ENCODE measurements at places on chromosomes 4 and X.

GRCh38 chrX:71365356-71365874, 742 bp upstream of the TAF1 start:
- DNase-seq = no peak

DNA sequence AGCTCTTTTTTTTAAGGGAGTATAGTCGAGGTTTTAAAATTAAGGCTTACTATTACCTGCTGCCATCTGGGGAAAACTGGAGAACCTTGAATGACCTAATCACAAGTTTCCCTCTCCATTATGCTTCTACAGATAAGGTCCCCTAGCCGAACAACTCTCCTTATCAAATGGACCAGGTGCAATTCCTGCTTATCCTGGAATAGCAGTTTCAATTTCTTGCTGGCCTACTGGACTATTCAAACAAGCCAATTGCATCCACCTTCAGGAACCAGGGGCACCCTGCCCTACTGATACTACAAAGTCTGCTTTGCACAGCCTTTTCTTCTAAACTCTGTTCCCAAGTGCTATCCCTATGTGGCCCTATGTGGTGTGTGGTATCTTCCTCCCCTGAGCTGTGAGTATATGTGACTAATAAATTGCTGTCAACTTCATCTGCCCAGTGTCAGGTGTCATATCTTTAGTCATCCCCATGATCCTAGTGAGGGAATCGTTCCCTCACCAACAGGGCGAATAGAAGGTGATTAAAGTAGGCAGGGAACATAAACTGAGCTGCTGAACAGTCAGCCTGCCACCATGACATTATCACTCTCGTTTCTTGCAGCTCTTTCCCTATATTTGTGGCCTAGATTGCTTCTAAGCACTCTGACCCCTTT, 128.5 kb downstream of the ATG4A start:
- DNase-seq = no peak

DNA sequence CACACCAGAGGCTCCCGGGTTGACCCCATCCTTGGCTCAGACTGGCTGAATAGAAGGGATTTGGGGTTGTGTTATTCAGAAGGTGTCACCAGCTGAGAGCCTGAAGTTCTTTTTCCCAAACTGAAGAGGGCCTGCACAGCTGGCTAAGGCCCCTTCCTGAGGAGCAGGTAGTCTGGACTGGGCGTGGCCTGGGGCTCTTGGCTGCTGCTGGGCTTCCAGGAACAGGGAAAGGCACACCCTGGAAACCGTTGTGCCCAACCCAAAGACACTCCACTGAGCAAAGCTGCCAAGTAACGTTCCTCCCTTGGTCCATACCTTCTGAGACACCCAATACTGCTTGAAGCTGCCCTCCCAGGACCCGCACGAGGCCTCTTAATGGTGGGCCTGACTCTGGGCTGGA, 8.3 kb upstream of the CXCR3 start:
- no peak for DNase-seq

DNA sequence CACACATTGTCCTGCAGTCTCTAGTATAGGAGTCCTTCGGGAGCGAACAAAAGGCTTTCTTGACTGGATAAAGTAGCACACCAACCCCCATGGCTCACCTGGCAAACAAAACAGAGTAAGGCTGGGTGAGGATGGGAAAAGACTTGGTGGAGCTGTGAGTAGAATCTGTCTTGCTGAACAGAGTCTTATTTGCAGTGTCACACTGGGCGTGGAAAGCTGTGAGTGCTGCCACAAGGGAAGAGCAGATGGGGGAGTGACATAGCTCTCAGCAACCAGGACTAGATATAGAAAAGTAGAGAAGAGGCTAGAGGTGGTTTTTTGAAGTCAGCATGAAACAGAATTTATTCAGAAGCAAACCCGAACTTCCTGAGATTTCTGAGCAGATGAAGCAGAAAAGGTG, 137.2 kb upstream of the ESX1 start:
- DNase-seq = no peak

GRCh38 chrX:103831342-103831802, 685 bp downstream of the RAB9B start:
- no peak for DNase-seq

- no peak for DNase-seq
Measured at GRCh38 chr4:31360786-31361185, 640.6 kb downstream of the PCDH7 start.

DNA sequence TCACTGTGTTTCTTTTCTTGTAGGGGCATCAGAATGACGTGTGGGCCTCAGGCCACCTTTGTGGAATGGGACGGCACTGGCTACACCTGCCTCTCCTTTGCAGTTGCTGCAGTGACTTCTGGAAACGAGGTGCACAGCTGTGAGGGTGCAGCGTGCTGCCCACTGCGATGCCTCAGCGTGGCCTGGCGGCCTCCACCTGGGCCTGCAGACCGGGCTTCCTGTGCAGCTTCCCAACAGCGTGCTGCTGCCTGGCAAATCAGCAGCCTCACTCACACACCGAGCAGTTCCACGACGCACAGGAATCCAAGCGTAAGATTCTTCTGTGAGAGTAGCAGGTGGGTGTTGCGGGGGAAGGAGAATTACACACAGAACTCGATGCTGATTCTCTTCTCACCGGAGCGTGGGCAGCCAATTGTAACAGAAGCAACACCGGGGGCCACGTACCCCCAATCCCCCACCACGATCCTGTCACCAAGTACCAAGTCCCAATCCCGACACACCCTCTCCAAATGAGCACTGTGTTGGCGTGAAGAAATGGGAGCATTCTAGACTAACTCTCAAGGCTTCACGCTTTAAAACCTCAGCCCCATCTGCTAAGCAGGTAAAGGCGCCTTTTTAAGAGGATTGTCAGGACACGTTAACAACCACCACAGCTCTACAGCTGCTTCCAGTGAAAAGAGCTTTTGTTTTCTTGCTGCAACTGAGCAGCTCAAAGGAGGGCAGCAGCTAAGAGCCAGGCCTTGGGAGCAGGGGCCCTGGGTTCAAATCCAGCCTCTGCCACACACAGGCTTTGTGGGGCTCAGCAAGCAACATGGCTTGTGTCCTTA, 16.9 kb downstream of the WDR1 start:
- DNase-seq = no peak

GRCh38 chr4:135338181-135338580, 1136.6 kb upstream of the PABPC4L start:
- DNase-seq = no peak

DNA sequence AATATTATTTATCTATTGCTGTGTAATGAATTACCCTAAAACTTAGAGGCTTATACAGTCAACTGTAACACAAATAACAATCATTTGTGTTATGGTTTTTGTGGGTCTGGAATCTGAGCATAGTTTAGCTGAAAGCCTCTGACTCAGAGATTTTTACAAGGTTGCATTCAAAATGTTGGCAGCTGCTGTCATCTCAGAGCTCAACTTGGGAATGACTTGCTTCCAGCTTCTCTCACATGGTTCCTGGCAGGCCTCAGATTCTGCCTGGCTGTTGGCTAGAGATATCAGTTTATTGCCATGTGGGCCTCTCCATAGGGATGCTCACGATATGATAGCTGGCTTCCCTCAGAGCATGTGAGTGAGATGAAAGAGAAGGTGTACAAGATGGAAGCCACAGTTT, 70.2 kb upstream of the BRWD3 start:
- no peak for DNase-seq

- DNase-seq = no peak
Measured at GRCh38 chrX:153568451-153569011, 30.4 kb downstream of the CCNQ start.

DNA sequence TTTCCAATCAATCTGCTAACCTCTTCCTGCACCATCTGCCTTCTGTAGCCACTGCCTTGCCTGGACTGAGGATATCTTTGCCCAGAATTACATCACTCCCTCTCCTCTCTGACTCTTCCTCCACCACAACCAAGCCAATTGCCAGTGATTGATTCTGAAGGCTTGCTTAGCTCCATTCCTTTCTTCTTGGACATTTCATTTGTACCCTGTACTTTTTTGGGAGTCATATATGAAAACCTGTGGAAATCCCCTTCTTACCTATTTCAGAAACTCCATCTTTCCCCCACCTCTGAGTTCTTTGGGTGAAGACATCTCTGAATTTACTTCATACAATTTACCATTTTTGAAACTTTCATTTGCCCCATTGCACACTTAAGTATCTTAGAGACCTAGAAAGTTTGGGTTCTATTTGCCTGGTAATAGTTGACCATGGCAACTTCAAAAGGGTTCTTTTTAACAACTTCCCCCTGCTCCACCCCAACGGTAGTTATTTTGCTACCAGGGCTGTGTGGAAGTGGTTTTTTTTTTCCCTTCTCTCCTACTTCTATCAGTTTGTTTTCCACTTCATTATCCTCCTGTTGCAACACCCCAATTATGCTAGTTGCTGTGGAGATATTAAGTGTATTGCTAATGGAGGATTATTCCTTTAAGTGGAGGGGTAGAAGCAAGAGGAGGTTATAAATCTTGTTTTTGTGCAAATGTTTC, 14.3 kb downstream of the SGMS2 start:
- DNase-seq = no peak

DNA sequence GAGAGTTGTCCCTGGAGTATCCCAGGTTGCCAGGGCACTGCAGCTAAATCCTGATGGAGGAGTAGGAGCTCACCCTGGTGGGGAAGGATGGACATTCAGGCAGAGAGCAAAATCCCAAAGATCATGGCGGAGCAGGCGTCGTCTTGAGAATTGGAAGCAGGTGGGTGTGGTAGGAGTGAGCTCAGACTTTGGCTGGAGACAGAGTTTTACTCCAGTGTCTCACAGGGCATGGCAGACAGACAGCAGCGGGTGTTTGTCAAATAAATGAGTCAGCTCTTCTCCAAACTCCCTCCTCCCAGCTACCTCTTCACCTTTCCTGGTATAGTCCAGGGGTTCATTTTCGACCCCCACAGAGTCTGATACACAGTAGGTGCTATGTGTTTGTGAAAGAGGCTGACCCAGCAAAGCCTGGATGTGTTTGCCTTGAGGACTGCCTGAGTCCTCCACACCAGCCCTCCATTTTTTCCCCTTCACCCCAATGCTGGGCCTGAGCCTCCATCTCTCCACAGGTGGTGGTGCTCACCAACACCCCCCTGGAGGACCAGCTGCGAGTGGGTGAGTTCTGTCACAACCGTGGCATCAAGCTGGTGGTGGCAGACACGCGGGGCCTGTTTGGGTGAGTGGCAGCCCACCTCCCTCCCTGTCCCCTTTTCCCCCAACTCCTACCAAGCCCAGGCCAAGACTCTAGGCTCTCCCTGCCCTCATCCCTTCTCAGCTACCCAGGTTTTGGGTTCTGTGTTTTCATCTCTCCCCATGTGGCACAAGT, 6.9 kb downstream of the UBA1 start:
- DNase-seq = no peak

Measured in activated CD4-positive, alpha-beta T cell treated with anti-CD3 and anti-CD28 coated beads, Interleukin-2, amount 50 U/mL, for 24 hours (primary cell).